ENCODE measurements at places on chromosomes 2 and 18.
A peak's percentile ranks its signal among the peaks of the same experiment; 100 is the strongest.

GRCh38 chr18:56568986-56569385 lies 69.4 kb downstream of the TXNL1 start:
- no peak for DNase-seq

GRCh38 chr2:68464651-68465050 lies 2.4 kb downstream of the FBXO48 start:
- DNase-seq, result no peak

- DNase-seq, result peak; percentile 13
Measured at GRCh38 chr2:69933839-69934613, 19.1 kb downstream of the MXD1 start.

DNA sequence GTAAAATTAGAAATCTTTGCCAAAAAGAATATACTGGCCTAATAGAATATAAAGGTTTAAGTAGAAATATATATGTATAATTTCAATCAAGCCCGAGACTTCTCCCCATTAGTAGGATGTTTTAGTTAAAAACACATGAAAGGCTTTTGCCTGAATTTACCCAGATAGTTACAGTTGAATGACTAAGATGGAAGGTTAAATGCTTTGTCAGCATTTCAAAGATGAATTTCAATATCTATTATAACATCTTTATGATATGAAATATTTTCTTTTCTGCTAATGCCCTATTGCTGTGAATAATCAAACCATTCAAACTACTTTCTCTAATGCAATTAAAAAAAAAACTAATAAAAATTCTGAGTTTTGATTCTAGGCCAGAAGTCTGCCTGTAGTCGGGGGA lies 18.0 kb upstream of the ABCA12 start:
- DNase-seq, result no peak

GRCh38 chr2:228615496-228615895 lies 434.0 kb upstream of the SPHKAP start:
- no peak for DNase-seq

- no peak for DNase-seq
Measured at GRCh38 chr18:58727776-58728500, 56.7 kb downstream of the MALT1 start.

DNA sequence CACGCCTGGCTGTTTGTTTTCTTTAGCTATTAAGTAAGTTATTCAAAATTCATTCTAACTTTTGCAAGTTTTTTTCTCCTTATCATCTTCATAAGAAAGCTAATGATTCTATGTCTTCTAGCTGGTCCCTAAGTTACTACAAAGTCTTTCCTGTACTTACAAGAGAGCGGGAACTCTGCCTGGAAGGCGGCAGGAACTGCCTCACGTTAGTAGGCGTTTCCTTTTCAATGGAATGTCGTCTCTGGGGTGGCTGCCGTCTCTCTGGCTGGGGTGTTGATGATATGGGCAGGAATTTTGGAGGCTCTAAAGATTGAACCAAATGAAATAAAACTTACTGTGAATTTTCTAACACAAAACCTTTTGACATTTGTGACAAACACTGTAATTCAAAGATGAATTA lies 55.5 kb downstream of the PRELID3A start:
- no peak for DNase-seq

- no peak for DNase-seq
Measured at GRCh38 chr2:25619185-25619584, 54.2 kb downstream of the DTNB start.

- no peak for DNase-seq
Measured at GRCh38 chr2:71250935-71251334, 24.0 kb upstream of the PAIP2B start.

GRCh38 chr2:24315669-24316068 lies 44.7 kb downstream of the ITSN2 start:
- DNase-seq, result no peak

DNA sequence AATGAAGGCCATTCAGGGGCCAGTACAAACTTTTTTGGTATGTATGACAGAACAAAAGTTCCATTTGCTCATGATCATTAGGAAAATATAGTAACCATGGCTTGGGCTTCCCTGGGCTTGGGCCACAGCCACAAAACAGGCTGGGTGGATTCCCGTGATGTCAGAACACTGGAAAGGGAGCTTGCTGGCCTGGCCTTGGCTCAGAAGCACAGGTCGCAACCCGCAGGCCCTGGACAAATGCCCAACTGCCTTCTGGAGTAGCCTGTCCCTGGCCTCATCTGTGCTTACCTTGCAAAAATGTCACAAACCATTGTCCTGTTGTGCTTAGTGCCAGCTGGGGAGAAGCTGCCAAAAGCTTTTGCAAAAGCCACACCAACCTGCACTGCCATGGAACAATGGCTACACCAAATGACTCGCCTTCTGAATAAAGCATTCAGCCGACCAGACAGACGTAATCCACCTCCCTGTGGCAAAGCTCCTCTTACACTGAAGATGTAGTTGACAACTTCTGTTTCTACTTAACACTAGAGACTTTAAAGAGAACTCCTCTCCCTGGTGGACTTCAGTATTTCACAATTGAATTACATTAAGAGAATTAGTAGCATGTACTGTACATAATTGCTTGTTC lies 125.5 kb downstream of the ANKRD44 start:
- DNase-seq, result no peak

- no peak for DNase-seq
Measured at GRCh38 chr2:84057917-84058560, 401.0 kb downstream of the SUCLG1 start.

DNA sequence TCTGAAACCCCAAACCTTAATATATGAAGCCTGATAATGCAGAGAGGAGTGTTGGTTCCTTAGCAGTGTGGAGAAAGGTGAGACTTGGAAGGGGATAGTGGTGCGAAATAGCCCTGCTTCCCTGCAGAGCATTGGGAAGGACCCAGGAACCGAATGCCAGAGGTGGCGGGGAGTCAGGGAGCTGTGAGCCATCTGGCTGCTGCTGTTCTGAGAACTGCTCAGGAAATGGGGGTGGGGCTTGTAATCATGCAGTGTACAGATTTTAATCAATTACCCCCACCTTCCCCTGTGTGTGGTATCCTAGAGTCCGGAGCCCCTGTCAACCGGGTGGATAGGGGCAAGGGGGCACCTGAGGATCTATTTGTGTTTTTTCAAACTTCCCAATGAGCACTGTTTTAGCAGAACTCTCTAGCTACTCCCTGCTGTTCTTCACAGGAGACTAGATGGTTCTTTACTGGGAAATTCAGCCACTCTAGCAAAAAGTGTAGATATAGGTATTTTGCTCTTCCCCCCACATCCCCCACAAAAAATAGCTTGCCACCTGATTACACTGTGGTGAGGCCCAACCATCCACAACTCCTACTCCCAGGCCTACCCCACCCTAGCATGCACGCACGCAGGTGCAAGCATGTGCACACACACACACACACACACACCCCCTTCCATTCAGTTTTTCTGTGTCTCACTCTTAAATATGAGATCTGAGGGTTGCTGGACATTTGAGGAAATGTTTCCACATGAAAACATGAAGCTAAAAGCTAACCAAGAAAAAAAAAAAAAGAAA lies 30.1 kb upstream of the MBOAT2 start:
- DNase-seq, result no peak

- no peak for DNase-seq
Measured at GRCh38 chr2:241194811-241195210, 6.3 kb downstream of the ANO7 start.

GRCh38 chr2:173990970-173991819 lies 26.0 kb upstream of the SP3 start:
- no peak for DNase-seq
